Activated CD4-positive, alpha-beta T cell treated with anti-CD3 and anti-CD28 coated beads for 36 hours (primary cell): ENCODE measurements at places on chromosomes 11 and 22. TPM values are rescaled to one million over a fixed set of nuclear protein-coding genes. Genes with fewer than 3 reads are reported as not detected.

GRCh38 chr11:123682696-123683410 lies 28.4 kb upstream of the SCN3B start:
- no peak for DNase-seq

- DNase-seq: no peak
These were observed 8.4 kb upstream of the CD248 start for GRCh38 chr11:66325263-66325671.

CTSW gene
- 1.7 TPM for total RNA-seq

IL10RA gene
- 79.4 TPM for total RNA-seq

SMTNL1 gene
- not detected for total RNA-seq

DNA sequence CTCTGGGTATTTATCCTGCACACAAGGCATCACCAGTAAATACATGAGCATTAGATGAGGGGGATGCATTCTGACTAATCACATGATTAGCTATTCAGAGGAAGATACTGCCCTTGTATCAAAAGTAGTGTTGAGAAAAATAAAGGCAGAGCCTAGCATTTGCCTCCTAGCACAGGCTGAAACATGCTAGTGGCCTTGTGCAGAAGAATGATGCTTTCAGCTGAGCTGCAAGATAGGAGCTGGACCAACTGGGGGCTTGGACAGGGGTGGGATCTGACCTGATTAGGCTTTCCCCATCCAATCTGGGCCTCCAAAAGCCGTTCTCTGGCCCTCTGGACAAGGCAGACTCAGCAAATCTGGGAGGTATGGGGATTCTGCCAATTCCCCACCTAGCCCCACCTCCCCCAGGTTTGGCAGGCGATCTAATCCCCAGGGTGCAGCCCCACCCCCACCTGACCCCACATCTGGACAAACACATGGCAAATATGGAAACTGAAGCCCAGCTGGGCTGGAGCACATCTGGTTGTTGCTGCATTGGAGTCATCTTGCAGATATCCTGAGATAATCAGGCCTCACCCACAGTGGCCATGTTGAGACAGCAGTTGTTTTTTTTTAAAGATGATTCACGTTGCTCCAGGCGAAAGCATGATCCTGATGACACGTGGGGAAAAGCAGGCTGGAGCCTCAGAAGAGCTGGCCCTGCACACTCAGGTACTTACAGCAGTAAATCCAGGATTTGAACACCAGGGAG lies 4.4 kb upstream of the MISFA start:
- no peak for DNase-seq

DNA sequence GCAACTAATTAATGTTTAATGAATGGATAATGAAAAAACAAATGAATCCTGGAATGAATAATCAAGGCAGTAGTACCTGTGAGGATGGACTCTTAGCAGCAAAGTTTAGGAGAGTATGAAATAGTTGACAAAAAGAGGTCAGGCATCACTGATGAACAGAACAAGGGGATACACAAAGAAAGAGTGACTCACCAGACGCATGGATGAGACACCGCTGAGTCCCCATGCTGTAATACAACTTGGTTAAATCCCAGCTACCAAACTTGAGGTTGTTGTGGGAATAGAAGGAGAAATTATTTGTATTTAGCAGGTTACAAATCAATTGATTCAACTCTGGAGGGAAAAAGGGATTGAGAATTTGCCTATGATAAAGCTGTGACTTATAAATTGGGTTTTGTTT lies 976.9 kb upstream of the TENM4 start:
- no peak for DNase-seq

UPK3A gene
- not detected for total RNA-seq

- no peak for DNase-seq
These were observed 322.2 kb upstream of the DDI1 start for GRCh38 chr11:103714246-103714645.

- DNase-seq: no peak
These were observed at the start of gene OR9I1 for GRCh38 chr11:58125469-58125868. Gene OR9I1, minus strand, starts transcription at chr11:58125530. Its CDS starts 6,086 bp downstream, at chr11:58119444.

- DNase-seq: no peak
These were observed 406.5 kb upstream of the CCDC90B start for GRCh38 chr11:83692675-83693074.

GRCh38 chr11:8289492-8289918 lies 25.8 kb upstream of the LMO1 start:
- DNase-seq: no peak

GRCh38 chr11:66454247-66454646 lies 12.5 kb upstream of the PELI3 start:
- DNase-seq: no peak

DNA sequence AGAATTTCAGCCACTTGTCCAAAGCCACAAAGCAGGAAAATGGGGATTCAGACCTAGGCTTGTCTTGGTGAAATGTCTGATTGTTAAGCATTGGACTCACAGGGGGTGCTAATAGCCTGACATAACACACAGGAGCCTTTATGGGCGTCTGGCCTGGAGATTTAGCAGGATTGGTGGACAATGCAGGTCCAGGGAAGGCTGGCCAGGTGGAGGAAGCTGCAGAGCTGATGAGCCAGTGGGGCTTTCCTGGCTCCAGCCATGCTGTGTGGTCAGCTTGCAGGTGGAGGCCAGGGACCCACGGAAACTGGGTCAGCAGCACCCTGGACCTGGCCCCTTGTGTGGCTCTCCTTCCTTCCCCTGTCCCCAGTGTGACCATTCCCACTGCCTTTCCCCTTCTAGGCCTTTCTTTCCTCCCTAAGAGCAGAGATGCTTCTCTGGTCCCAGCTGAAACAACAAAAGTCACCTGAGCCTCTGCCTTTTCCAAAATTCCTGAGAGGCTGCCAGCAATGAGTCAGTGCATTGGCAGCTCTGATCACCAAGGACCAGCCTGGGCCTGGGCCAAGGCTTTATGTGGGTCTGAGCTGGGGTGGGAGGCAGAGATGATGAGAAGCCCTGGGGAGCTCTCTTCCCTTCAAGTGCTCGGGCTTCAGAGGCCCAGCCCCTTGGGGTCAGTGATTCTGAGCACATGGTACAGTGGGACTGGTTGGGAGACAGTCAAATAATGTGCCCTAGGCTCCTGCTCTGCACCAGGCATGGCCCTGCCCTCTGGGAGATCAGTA lies 85.2 kb downstream of the CCDC81 start:
- no peak for DNase-seq

- DNase-seq: no peak
These were observed 21.0 kb downstream of the ZNRF3 start for GRCh38 chr22:28904211-28904896.

DNA sequence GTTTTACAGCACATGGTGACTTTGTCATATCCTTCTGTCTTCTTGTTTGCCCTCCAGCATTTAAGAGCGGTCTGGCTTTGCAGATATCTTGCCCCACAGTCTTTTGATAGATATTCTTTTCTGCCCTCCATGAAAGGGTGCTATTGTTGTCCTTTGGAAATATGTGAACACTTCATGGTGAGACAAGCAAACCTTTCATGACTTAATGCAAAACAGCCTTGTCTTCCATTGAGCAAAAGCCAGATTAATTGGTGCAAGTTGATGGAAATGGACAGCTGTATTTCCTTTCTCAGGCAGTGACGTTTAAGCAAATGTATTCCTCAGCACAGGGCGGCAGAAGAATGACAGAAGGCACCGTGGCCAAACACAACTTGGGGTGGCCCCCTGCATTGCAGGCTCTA lies 4.4 kb downstream of the DCPS start:
- DNase-seq: no peak

H19 gene
- total RNA-seq: not detected

GRCh38 chr11:6197466-6198200 lies 1.4 kb upstream of the OR52W1 start:
- no peak for DNase-seq

GRCh38 chr11:86629045-86629706 lies 43.2 kb downstream of the ME3 start:
- DNase-seq: no peak

FAM227A gene
- total RNA-seq: 0.63 TPM

GRCh38 chr11:123547180-123547579 lies 107.2 kb downstream of the SCN3B start:
- DNase-seq: no peak

- peak; percentile 62 for DNase-seq
These were observed 23.1 kb upstream of the MICAL2 start for GRCh38 chr11:12087075-12088004.

DNA sequence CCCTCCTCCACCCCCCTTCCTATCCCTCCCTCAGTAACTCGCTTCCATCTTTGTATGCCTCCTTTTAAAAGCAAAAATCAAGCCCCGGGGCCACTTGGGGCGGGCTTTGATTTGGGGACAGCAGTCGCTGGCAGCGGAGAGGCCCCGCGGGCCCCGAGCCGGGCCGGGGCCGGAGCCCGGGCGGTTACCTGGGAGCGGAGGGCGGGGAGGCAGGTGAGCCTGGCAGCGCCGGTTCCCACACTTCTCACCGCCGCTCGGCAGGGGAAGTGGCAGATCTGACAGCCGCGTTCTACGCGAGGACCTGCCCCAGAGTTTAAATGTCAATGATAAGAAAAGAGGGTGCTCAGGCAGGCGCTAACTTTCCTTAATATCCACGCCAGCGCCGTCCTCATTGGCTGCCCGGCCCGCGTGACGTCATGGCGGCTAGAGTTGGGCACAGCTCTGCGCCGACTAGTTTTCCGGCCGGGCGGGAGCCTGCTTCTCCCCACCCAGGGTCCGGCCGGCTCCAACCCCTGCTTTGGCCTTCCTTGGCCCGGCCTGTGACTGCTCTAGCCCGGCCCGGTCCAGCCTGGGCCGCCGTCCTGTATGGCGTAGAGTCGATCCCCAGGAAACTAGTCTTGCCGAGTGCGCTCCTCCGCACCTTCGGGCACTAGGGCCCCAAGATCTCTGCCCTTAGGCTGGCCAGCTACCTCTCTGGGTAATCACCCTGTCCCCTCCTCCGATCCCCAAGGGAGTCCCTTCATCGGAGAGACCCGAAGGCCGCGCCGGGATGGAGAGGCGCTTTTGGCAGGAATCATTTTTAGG lies 6.7 kb upstream of the PAX6 start:
- DNase-seq: peak; percentile 38

TMEM191C gene
- total RNA-seq: 1.0 TPM

DNA sequence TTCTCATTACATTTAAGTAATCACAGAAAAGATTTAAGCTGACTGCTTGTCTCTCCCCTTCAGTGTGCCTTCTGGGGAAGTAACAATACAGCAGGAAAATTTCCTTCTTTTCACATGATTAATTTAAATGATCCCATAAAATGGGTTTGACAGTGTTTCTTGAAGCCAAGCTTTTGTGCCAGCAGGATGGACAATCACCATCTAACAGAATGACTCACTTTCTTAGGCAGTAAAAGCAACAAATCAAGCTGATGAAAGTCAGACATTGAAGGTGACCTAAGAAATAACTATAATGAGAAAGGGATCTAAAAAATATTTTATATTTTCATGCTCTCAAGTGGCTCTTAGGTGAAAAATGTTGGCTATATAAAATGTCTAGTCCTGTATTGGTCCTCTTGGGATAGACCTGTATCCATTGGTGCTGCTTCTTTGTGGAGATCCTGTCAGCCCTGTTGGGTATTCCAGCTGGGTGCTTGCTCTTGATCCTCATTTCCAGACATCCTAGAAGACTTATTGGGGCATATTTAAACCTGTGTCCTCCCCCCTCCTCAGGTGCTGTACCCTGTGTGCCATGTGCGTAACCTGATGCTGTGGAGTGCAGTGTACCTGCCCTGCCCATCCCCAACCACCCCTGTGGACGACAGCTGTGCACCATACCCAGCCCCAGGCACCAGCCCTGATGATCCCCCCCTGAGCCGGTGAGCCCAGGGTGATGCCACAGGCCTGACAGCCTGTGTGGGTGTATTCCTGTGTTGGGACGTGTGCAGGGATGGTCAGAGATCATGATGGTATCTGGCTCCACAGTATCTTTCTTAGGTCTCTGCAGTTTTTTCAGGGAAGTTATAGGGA lies 62.7 kb upstream of the HORMAD2 start:
- no peak for DNase-seq

LARGE2 gene
- 0.75 TPM for total RNA-seq

SOX10 gene
- not detected for total RNA-seq

- no peak for DNase-seq
These were observed 76.6 kb downstream of the ABTB2 start for GRCh38 chr11:34280945-34281872.

GRCh38 chr22:49929211-49929979 lies 11.0 kb downstream of the CRELD2 start:
- peak; percentile 88 for DNase-seq

DUSP8 gene
- total RNA-seq: 1.3 TPM
